NCI-H774 (cell line): ENCODE measurements at places on chromosomes 1 and 21.

DNA sequence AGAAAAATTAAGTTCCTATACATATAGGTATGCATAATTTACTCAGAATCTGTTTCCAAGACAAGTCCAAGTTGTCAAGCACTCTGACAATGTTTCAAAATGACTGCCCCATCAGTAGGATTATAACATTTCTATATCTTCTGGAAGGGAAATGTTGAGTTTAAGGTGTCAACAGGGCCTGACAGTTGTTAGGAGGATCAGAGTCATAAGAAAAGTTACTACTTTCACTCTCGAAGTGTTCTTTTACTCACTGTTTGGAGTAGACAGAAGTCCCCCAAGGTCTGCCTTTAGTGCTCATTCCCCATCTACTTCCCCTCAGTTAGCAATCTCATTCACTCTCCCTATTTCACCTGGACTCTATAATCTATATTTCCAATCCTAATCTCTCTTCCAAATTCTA is 20.6 kb upstream of the MAGI3 start:
- DNase-seq, result no peak

DNA sequence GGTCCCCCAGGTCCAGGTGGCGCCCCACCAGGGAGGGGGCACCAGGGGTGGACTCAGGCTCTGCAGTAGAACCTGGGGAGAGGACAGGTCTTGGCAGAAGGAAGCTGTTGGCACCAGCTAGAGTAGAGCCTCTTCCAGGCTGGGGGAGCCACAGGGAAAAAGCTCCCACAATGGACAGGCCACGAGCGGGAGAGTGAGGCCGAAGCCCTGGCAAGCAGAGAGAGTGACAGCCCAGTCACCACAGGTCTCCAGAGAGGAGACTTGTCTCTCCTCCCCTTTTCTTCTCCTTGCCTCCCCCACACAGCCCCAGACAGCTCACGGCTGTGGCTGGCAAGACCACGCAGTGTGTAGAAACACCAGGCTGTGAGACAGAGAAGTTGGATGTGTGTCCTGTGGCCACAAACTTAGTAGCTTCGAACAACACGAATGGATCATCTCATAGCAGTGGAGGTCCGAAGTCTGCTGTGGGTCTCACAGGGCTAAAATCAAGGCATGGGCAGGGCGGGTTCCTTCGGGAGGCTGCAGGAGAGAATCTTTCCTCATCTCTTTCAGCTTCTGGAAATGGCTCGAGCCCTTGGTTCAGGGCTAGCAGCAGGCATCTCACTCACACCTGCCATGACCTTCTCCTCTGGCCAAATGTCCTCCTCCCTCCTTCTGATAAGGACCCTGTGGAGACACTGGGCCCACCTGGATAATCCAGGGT is 3.3 kb downstream of the KRTAP12-4 start:
- DNase-seq, result no peak

DNA sequence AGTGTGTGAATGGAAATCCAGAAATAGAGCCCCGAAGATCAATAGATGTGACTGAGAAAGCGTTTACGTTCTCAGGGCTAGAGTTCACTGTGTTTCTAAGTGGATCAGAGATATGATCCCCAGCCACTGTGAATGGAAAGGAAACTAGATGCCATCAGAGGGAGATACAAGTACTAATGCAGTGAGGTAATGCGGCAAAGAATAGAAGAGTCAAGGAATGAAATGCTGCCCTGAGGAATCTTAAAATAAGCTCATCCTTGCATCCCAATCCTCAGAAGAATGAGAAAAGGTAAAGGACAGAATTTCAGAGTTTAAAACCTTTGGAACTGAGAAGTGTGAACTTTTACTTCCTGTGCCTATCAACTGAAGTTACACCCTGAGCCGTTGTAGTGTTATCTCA is 165.5 kb upstream of the ESRRG start:
- no peak for DNase-seq

DNA sequence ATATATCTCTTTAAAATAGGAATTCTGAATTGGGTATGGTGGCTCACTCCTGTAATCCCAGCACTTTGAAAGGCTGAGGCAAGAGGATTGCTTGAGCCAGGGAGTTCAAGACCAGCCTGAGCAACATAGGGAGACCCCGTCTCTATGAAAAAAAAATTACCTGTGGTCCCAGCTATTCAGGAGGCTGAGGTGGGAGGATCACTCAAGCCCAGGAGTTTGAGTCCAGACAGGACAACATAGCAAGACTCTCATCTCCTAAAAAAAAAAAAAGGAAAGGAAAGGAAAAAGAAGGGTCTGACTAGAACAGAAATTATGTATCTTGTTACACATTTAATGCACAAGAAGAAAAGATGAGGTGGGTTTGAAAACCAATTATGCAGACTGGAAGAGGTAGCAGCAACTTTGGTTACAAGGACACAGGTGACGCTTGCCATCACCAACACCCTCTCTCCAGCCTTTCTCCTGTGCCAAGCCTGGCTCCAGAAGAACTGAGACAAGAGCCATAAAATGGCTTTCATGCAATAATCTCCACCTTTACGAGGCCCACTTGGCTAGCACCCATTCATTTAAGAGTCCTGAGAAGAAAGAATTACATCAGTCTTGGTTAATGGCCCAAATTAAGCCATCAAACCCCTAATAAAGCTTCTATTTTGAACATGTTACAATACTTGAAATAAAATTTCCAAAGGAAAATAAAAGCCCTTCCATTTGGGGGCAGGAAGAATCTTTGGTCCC is 4.8 kb upstream of the SELENBP1 start:
- no peak for DNase-seq

DNA sequence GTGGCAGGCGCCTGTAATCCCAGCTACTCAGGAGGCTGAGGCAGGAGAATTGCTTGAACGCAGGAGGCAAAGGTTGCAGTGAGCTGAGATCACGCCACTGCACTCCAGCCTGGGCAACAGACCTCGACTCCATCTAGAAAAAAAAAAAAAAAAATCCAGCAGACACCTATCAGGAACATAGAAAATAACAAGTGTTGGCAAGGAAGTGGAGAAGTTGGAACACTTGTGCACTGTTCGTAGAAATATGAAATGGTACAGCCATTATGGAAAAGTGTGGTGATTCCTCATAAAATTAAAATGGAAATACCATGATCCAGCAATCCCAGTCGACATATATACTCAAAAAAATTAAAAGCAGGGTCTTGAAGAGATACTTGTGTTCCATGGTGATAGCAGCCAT is 12.0 kb upstream of the C1orf162 start:
- no peak for DNase-seq

GRCh38 chr1:83834621-83835264 is 164.2 kb downstream of the TTLL7 start:
- no peak for DNase-seq

GRCh38 chr1:75276385-75276784 is 142.2 kb downstream of the LHX8 start:
- DNase-seq, result no peak

- no peak for DNase-seq
Observed at GRCh38 chr1:18947570-18947969, 8.9 kb downstream of the IFFO2 start.

- DNase-seq, result no peak
Observed at GRCh38 chr1:42880384-42880783, 34.0 kb downstream of the ZNF691 start.
